ENCODE measurements at places on chromosomes 1 and 21.

- DNase-seq = no peak
Measured at GRCh38 chr1:232134365-232134764, 495.6 kb downstream of the SIPA1L2 start.

- no peak for DNase-seq
Measured at GRCh38 chr1:210260096-210260495, 27.5 kb downstream of the SERTAD4 start.

DNA sequence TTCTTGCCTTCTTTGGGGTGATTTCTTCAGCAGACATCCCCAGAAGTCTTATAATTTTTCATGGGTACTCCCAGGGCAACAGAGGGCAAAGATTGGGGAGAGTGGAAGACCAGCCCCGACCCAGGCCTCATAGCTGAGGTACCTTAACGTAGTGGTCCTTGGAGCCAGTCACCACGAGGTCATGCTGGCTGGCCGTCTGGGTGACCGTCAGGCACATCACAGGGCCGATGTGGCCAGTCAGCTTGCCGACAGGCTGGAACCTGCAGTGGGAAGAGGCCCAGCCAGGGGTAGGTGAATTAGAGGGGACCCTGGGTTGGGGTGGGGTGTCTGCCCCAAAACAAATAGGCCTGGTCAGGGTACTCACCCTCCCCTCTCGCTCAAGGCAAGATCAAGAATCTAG, 46.9 kb downstream of the KIF21B start:
- no peak for DNase-seq

GRCh38 chr21:46661211-46661625, 25.7 kb downstream of the PRMT2 start:
- no peak for DNase-seq

- no peak for DNase-seq
Measured at GRCh38 chr21:34887725-34888568, 161.2 kb downstream of the RUNX1 start.

GRCh38 chr21:34091032-34091431, 17.7 kb downstream of the MRPS6 start:
- DNase-seq = no peak

- no peak for DNase-seq
Measured at GRCh38 chr1:119515221-119515620, 8.2 kb downstream of the HSD3B1 start.

DNA sequence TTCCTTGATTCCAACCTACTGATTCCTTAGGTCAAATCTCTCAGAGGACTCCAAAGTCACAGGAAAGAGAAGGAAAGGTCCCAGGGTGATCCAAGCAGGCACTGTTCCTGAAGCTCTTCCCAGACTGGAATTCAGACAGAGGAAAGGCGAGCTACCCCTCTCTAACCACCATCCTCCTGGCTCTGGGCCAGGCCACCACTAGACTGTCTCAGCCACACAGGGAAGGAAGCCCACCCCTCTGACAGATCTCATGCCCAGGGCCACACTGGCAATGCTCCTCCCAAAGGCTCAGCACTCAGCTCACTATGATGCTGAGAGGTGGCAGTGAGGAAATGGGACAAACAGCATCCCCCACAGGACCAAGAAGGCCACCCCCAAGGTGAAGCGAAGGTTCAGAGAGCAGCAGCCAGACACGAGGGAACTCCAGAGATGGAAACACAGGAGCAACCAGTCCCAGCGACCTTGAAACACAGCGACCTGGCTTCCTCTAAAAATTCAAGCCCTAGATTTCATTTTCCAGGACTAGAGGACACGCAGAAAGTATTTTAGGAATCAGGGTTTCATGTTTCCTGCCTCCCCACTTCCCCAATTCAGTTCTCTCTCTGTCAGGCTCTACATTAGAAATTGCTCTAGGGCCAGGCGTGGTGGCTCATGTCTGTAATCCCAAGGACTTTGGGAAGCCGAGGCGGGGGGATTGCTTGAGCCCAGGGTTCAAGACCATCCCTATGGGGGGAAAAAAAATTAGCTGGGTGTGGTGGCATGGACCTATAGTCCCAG, 18.8 kb downstream of the PIK3C2B start:
- DNase-seq = no peak

DNA sequence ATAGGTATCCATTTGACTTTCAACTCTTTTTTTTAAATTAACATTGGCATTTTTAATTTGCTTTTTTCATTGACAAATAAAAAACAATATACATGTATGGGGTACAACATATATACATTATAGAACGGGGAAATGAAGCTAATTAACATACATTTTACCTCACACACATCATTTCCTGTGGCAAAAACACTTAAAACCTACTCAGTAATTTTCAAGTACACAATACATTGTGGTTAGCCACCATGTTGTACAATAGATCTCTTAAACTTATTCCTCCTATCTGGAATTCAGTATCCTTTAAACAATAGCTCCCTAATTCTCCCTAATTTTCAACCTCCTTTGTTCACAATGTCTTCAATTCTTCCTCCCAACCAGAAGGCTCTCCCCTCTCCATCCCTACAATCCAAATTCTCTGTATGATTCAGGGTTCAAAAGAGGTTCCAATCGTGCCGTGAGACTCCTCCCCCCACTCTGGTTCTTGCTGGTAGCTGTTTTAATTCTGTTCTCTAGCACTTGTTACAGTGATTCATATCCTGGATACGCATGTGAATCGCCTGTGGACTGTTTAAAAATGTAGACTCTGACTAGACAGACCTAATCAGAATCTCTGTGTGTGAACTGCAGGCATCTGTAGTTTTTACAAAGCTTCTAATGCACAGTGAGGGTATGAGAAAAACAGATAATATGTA, 87.6 kb upstream of the DUSP10 start:
- DNase-seq = no peak

DNA sequence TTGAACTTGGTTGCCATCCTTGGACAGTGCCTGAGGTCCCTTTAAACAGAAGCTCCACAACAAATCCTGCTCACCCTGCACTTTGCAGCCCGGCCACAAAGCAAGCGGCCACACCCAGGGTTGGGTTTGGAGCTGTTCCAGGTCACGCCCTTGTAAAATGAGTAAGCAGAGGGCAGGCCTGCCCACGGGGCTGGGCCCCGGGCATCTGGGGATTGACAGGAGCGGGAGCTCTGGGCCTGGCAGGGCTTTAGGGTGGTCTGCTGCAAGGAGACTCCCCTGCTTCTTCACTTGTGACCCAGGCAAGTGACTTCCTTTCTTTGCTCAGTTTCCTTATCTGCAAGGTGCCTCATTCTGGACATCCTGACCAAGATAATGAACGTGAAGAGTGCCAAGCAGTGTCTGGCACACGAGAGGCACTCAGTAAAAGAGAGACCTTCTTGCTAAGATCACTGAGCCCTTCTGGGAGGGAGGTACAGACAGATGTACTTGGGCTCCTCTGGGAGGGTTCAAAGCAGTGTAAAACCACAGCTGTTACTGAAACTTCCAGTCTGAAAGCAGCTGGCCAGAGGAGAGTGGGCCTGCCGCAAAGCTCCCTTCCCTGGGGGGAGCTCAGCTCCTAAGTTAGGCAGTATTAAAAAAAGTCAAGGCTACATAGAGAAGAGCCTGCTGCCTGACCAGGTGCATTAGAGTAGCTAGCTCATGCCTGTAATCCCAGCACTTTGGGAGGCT, 2.6 kb downstream of the E2F2 start:
- DNase-seq = no peak

GRCh38 chr1:162016631-162017030, 7.0 kb downstream of the OLFML2B start:
- no peak for DNase-seq

- no peak for DNase-seq
Measured at GRCh38 chr1:210722410-210723081, 393.8 kb downstream of the HHAT start.

DNA sequence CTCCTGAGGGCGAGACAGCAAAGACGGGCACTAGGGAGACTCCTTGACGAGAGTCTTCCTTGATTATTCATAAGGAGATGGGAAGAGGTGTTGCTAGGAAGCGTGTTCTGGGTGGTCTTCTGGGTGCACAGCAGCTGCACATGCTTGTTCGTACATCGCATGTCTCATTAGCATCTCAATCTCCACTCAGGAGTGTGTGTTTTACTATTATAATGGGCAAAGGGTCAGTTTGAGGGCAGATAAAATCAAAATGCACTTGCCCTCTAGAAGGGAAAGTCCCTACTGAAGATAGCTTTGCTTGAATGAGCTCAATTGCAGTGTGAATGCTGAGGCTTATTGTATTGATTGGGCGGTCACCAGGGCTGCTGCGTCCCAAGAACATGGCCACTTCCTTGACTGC, 50.2 kb upstream of the SCCPDH start:
- DNase-seq = no peak

DNA sequence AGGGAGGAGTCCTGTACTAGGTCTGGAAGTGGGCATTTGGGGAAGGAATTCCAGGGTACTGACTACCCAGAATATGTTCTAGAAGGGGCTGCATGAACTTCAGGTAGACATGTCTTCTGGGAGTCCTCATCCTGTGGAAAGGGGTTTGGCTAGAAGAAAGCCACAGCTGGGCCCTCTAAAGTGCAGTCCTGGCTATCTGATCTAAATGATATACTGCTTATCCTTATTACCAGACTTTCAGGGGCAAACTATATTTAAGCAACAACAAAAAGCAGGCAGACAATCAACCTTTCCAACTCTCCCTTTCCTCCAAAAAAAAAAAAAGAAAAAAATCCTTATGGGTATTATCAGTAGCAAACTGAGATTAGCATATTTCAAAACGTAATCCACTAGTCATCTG, 29.8 kb upstream of the GFI1 start:
- DNase-seq = no peak

DNA sequence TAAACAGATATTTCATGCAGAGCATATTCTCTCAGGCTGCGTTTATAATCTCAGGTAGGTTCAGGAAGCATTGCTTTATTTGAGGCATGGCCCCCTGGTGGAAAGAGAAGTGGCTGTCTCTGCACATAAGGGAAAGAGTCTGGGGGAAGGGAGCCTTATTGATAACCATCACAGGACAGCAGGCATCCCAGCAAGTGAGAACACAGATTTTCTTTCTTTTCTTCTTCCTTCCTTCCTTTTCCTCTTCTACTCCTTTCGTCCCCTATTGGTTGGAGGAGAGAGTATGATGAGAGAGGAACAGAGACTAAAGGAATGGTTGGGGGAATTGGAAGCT, 21.9 kb downstream of the TSNAX start:
- DNase-seq = no peak

- no peak for DNase-seq
Measured at GRCh38 chr1:86016076-86016759, 140.4 kb downstream of the COL24A1 start.

DNA sequence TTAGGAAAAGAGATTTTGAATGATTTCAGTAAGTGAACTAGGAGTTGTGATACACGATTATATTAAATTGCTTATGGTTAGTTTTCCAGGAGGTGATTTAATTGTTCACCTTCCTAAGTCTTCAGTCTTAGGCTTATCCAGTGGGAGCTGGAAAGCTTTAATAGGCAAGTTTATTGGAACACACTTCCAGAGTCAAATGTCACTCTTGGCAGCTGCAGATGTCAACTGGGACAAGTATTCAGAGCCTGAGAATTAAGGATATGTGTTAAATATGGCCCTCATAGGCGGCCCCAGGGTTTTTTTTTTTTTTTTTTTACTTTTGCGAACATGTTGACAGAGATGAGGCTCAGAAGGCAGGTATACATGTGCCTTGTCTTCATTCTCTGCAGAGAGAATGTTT, 29.2 kb downstream of the UCK2 start:
- no peak for DNase-seq

DNA sequence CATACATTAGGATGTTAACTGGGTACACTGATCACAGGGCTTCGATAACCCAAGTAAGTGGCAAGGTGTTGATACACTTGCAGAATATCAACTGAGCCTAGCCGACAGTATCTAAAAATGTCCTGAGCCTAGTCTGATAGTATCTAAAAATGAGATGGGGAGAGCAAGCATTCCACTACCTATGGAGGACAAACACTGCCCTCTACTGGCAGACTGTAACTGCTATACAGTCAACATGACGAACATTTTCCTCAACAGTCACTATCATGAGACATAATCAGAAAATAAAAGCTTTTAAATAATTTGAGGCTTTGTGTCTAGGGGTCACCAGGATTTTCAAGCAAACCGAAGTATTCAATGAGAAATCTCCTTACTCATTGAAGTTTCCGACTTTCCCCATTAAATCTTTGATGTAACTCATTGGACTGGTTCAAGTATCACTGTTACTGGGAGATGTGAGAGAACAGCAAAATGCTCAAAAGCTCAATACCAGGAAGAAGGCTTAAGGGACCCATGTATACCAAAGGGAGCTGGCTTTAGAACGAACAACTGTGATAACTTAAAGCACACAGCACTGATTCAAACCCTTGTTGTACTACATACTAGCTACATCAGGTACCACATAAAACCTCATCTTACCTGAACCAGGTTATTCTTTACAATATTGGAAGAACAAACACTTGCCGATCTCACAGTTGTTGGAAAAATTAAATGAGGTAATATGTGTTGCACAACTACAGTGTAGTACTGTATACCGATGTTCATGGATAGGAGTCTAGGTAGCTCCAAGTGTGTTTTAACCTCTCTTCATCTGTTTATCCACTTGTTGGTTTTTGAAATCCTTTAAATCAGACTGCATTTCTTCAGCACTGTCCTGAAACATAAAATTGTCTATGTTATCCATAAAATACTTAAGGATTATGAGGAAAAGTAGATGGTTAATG, 31.1 kb upstream of the SLC45A3 start:
- no peak for DNase-seq

- no peak for DNase-seq
Measured at GRCh38 chr1:206427291-206427690, 43.0 kb upstream of the IKBKE start.

DNA sequence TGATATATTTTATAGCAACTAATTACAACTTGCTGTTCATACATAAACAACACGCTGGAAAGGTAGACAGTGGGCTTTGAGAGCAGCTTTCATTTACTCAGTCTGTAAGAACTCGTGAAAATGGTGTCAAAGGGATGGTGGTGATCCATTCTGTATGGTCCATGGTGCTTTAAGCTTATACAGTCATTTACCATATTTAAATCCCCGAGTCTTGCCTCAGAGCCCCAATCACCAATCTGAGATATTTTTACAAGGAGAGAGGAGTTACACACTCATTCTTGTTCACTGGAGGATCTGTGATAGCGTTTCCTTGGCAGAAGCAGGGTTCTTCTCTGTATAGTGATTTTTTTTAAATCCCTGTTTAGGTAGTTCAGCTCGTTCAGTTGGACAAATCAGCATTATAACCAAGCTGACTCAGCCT, 694.6 kb downstream of the USP25 start:
- no peak for DNase-seq

Data from hypothalamus (tissue), 51 donors.